ENCODE measurements at places on chromosomes 4 and X. TPM values are rescaled to one million over a fixed set of nuclear protein-coding genes. Genes with fewer than 3 reads are reported as not detected.

Gene C4orf54
- total RNA-seq = under 0.01 TPM

Gene SSX1
- not detected for total RNA-seq

Gene CXCL11
- total RNA-seq = not detected

Gene DMP1
- not detected for total RNA-seq

Gene BTK
- total RNA-seq = not detected

Gene VAMP7
- total RNA-seq = 31.8 TPM

Gene FAM13A
- 21.1 TPM for total RNA-seq

Gene APLN
- total RNA-seq = 0.17 TPM

Gene NPY2R
- total RNA-seq = not detected

Gene SPATA4
- total RNA-seq = 0.66 TPM

Gene ARSJ
- 30.8 TPM for total RNA-seq

Gene MUC7
- not detected for total RNA-seq

Gene SYNPO2
- 40.1 TPM for total RNA-seq

Gene ERCC6L
- not detected for total RNA-seq

Gene CXCL6
- total RNA-seq = 0.77 TPM

Gene ETDA
- total RNA-seq = not detected

Gene IL1RAPL1
- 0.26 TPM for total RNA-seq

Gene FGD1
- total RNA-seq = 4.5 TPM

Gene ARL9
- total RNA-seq = 0.83 TPM

Data from fibroblast of lung (primary cell).